ENCODE measurements at places on chromosomes 13 and 19. TPM values are rescaled to one million over a fixed set of nuclear protein-coding genes. Genes with fewer than 3 reads are reported as not detected.

SMIM44 gene
- total RNA-seq, result not detected

WDR62 gene
- total RNA-seq, result 0.78 TPM

GNG7 gene
- 4.2 TPM for total RNA-seq

FFAR2 gene
- 0.16 TPM for total RNA-seq

GRCh38 chr19:41745756-41746155, 9.6 kb upstream of the CEACAM6 start:
- no peak for DNase-seq

NCR1 gene
- total RNA-seq, result not detected

PRR12 gene
- 2.5 TPM for total RNA-seq

GRCh38 chr19:3526507-3527237, 12.3 kb upstream of the TEKTIP1 start:
- DNase-seq, result no peak

IGFL1 gene
- total RNA-seq, result not detected

DNA sequence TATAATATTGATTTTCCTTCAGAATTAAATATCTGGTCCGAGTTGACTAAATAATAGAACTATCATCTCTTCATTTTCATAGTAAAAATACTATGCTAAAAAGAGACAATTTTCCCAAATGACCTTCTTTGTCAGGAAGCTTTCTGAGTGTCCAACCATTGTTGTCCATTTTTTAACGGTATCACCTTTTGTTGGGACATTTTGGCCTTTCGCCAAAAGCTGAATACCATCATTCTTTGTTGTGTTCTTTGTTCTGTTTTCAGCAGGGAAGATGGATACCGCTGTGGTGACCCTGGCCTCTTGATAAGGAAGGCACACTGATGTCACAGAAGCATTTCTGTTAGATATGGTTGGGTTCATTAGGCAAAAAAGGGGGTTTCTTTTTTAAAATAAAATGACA, 654.4 kb upstream of the GPC6 start:
- no peak for DNase-seq

DNA sequence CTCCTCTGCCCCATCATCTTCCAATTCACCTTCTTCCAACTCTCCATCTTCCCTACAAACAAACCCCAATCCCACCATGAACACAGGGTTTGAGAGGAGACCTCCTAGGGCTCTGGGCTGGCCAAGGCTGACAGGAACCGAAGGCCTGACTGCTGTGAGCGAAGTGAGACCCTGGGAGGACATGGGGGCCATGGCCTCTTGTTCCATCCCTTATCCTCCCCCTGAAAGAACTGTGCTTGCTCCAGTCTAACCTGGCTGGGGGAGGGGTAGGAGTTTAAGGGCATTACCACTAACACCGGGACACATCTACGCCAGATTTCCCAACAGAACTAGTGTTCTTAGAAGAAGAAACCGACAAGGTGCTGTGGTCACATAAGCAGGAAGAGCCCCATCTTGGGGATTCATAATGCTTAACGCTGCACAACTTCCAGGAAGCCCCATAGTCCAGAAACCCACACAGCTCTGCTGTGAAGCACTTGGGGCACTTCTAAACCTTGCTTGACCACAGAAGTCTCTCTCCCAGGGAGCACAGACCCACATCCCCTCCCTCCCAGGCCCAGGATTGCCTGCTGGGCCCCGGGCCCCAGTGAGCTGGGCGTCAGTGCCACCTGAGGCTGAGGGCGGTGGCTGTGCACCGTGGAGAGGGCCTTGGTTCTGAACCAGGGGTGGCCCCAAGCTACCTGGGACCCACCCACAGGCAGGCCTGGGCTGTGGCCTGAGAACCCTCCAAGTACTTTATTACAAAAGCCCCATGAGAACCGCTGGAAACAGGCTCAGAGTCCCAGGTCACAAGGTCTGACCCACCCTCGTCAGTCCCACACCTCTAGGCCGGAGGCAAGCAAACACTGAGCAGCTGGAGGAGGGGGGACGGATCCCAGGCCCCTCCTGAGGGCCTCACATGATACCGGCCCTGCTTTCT, 18.8 kb downstream of the ZC3H4 start:
- no peak for DNase-seq

GRCh38 chr19:27652281-27652680, 1560.7 kb downstream of the UQCRFS1 start:
- no peak for DNase-seq

- no peak for DNase-seq
Observed at GRCh38 chr19:14786421-14786851, 8.1 kb upstream of the ADGRE2 start.

DNA sequence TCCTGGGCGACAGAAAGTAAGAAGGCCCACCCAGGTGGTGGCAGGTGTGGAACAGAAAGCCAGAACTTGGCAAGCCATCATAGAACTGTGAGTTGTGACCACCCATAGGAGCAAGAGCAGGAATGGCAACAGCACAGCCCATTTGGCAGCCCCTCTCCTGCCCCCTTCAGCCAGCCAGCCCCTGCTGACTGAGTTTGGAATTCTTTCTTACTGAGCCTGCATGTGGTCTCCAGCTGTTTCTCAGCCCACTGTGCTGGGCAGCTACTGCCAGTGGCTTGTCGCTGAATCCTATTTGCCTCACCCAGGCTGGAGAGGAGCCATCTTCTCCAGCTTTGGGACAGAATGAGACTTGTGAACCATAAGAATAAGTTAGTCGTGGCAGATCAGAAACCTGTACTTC, 28.3 kb downstream of the CNMD start:
- no peak for DNase-seq

DNA sequence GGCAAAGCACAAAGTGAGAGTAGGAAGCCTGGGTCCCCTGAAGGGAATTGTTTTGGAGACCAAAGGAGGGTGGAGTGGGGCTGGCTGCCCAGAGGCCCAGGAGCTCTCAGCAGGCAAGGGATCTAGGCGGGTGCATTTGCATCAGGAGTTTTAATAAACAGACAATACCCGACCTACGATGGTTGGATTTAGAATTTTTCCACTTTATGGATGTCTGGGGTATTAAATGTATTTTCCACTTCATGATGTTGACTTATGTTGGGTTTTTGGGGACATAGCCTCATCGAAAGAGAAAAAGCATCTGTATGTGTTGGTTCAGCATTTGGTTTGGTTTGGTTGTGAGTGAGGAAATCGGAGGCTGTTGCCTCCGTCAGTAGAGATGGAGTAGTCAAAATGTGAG, 205.2 kb upstream of the MAB21L1 start:
- no peak for DNase-seq

MUC16 gene
- not detected for total RNA-seq

DNA sequence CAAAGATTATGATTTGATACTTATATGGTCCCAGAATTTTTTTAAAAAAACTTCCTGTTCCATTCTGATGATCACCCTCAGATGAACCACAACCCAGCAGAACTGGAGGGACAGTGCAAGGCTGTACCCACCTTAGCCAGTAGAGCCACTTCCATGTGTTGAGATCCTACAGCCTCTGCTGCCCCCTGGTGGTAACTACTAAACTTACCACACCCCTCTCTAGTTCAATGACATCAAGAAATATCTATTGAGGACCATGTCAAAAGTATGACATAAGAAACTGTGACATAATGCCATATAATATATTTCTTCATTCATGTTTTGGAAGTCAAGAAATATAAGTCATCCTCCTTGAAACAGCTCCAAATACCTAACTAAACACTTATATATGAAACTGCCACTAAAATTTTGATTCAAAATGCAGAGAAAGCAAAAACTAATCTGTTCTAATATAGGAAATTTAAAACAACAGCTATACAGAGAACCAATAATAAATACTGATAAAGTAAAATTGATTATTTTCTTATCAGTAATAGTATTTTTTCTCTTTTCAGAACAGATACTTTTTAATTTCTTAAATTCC, 412.6 kb downstream of the KCTD12 start:
- peak; percentile 36 for DNase-seq

- no peak for DNase-seq
Observed at GRCh38 chr13:45333977-45334922, 6.7 kb downstream of the TPT1 start.

All from occipital lobe (tissue), 3 donors.